ENCODE measurements at places on chromosomes 4 and X.
A peak's percentile ranks its signal among the peaks of the same experiment; 100 is the strongest.

DNA sequence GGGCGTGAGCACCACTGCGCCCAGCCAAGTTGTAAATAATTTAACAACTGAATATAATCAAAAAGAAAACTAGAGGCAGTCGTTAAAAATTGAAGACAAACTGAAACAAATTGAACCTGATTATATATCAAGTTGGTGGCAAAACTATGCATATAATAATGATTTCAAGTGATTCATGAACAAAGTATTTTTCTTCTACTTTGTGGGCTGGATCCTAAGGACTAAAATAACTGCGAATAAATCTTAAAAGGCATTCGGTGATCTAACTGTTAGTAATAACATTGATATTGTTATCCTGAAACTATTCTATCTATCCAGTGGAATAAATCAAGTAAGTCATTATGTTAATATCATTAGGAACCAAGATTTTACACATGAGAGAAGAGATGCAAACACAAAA is 21.2 kb upstream of the USP9X start:
- peak; percentile 34 for DNase-seq

DNA sequence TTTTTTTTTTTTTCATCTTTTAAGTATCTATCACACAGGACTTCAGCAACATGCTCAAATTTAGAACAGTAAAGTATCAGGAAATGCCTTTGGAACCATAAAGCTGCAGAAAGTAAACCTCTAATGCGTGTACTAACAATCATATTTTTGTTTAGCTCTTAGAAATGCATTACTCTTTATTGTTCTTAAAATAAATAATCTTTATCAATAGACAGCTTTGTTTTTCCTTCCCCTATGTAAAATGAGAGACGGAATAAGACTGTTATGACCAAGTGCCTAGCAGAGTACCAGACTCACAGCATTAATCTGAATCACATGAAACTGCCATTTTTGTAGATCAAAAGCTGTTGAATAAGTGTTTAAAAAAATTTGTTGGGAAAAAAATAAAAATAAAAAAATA is 50.5 kb upstream of the COL25A1 start:
- DNase-seq = no peak

GRCh38 chr4:77493829-77494551 is 111.6 kb upstream of the CXCL13 start:
- DNase-seq = no peak

GRCh38 chr4:6727081-6727942 is 11.3 kb downstream of the BLOC1S4 start:
- peak; percentile 70 for DNase-seq

DNA sequence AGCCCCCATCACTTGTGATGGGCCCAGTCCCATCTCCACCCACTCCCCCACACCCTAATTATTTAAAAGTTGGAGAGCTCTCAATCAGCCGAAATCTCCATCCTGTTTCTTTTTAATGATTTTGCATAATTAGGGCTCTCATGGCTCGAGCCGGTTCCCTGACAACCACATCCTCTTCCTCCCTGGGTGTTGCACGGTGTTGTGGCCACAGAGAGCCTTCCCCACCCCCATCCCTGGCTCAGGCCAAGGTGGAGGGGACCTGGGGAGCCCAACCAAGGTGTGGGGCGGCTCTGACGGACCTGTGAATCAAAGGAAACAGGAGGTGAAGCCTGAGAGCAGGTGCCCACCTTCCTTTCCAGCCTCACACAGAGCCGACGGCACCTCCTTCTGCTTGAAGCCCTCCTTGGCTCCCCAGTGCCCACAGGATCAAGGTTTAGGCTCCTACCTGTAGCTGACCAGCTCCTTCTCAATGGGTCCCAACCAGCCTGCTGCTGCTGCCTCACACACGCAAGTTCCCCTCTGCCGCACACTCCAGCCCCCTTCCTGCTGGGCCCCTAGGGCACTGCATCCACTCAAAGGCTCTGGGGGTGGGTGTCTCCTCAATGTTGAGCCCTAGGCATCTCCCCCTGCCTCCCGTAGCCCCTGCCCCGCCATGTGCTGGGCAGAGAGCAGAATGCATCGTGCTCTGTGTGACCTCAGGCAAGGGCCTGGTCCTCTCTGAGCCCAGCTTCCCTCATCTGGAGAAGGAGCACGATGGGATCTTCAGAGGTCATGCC is 68.7 kb downstream of the WFS1 start:
- no peak for DNase-seq

DNA sequence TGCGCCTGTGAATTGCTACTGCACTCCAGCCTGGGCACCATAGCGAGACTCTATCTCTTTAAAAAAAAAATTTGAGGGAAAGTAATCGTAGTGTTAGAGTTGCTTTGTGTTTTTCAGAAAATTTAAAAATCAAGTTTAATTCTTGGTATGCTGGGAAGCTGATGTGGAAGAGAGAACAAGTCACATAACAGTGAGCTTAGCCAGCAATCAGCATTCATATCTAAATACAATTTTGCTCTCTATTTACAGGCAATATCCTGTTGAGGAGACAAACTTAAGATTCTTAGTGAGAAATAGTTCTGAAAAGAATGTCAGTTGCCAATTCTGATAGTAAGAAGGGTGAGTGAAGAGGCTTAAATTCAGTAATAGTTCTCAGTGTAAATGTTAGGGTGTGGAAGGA is 9.6 kb upstream of the NDUFC1 start:
- no peak for DNase-seq

DNA sequence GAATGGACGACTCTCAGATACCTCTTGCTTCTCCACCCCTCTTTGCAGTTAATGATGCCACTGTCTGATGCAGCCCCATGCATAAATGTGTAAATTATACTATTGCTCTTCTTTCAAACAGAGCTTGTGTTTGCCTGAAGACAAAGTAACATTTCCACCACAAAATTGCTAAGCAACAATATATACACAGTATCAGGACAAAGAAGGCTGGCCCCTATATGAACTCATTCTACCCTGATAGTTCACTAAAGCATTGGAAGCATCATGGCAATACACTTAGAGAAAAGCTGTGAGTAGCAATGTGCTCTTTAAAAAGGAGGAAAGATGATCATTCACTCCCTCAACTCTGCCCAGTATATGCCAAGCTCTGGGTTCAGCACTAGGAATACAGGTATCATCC is 427.0 kb upstream of the CPEB2 start:
- no peak for DNase-seq

- DNase-seq = no peak
These were observed 34.1 kb downstream of the EXOC1 start for GRCh38 chr4:55887594-55887993.

- peak; percentile 84 for DNase-seq
These were observed 17.2 kb upstream of the SPCS3 start for GRCh38 chr4:176302283-176303275.

DNA sequence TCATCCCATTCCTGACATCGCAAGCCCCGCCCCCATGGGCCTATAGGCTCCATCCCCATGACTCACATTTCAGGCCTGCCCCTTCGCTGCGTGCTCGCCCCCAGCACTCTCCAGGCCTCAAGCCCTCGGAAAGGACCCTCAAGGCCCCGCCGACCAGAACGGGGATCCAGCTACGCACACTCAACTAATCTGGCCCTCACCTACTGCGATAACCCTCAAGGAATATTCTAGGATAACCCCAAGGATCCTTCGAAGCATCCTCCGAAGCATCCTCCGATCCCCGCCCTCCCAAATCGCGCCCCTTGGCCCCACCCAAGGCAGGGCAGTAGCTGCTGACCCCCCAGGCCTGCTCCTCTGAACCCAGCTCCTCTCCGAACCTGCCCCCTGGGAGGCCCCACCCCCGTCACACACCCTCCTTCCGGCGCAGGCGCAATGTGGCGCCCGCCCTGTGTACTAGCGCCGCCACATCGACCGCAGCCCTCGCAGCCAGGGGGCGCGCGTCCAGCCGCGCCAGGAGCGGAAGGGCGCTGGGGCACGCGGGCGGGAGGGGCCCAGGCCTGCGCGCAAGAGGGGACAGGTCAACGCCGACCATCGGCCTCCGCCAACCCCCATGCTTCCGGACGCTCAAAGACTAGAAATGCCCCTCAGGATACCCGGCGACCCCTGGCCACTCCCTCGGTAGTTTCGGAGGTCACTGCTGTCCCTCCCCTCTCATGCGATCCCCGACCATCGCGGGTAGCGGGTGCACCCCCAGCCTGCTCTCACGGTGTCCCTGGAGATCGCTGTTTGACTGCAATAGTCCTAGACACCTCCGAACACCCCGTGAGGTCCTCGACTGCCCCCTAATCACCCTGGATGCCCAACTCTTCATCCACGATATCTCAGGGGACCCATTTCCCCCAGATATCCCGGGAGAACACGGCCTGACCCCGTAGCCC is 6.4 kb upstream of the MAGIX start:
- DNase-seq = peak; percentile 92

DNA sequence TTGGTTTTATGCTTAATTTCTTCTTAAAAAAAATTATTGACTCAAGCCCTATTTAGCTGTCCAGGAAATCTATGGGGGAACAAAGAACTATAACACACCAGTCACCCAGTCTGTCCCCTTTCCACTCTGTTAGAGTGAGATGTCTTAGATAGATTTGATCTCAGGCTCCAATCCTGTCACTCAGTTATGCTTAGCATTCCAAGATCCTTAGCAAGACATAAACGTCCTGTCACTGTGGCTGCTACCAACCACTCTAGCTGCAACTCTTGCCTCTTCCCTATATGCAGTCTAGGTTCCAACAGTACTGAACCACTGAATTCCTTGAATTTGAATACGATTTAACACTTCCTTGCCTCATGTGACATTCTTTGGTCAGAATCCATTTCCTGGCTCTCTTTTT is 241.9 kb upstream of the NWD2 start:
- DNase-seq = no peak

- peak; percentile 55 for DNase-seq
These were observed 38.7 kb downstream of the CNKSR2 start for GRCh38 chrX:21412883-21413282.

GRCh38 chr4:139988863-139989765 is 164.9 kb downstream of the MAML3 start:
- DNase-seq = peak; percentile 92

DNA sequence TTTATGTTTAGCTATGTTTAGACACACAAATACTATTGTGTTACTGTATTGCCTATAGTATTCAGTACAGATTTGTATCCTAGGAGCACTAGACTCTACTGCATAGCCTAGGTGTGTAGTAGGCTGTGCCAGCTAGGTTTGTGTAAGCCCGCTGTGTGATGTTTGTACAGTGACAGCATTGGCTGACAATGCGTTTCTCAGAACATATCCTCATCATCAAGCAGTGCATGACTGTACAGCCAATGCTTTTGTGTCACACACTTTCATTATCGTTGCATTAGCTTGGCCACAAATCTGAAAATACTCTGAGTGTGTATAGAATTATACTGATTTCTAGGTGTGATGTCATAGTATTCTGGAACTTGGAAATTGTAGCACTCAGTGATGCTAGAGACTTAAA is 63.4 kb downstream of the CLDN34 start:
- peak; percentile 34 for DNase-seq

- DNase-seq = no peak
These were observed 23.0 kb upstream of the UBA6 start for GRCh38 chr4:67723949-67724348.

- DNase-seq = no peak
These were observed 10.7 kb upstream of the YIPF7 start for GRCh38 chr4:44661940-44662622.

DNA sequence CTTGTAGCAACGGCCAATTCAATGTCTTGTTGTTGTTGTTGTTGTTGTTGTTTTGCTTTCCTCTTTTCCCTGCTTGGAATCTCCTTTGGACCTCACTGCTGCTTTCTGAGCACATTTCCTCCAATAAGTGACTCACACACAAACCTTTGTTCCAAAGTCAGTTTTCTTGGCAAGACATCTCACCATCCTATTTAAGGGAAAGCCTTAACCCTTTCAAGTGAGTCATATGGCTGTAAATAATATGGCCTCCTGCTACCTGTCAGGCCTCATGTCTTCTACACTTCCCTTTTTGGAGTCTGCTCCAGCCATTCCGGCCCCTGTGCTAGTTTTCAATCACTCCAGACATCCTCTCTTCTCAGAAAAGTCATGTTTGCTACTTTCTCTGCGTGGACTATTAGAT is 79.5 kb upstream of the MAGEB10 start:
- DNase-seq = no peak

GRCh38 chr4:36041340-36041739 is 203.0 kb downstream of the ARAP2 start:
- no peak for DNase-seq

- DNase-seq = no peak
These were observed 102.1 kb downstream of the ITIH6 start for GRCh38 chrX:54695816-54696487.

DNA sequence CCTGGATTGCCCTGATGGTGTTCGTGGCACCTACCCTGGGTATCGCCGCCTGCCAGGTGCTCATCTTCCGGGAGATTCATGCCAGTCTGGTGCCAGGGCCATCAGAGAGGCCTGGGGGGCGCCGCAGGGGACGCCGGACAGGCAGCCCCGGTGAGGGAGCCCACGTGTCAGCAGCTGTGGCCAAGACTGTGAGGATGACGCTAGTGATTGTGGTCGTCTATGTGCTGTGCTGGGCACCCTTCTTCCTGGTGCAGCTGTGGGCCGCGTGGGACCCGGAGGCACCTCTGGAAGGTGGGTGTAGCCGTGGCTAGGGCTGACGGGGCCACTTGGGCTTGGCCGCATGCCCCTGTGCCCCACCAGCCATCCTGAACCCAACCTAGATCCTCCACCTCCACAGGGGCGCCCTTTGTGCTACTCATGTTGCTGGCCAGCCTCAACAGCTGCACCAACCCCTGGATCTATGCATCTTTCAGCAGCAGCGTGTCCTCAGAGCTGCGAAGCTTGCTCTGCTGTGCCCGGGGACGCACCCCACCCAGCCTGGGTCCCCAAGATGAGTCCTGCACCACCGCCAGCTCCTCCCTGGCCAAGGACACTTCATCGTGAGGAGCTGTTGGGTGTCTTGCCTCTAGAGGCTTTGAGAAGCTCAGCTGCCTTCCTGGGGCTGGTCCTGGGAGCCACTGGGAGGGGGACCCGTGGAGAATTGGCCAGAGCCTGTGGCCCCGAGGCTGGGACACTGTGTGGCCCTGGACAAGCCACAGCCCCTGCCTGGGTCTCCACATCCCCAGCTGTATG is 1.8 kb downstream of the AVPR2 start:
- DNase-seq = no peak

DNA sequence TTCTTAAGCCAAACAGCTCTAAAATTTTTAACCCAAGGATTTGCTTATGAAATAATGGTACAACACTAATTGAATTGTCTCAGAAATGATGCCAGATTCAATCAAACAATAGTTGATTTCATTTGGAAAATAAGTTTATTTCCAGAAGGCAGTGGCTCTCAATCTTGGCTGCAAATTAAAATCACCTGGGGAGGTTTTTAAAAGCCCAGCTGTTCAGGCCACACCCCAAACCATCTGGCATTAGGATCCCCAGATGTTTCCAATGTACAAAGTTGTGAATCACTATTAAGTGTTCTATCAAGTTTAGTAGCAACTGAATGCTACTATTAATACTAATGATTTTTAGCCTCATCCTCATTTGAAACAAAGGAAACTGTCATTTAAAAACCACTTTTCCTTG is 22.2 kb downstream of the TMEM184C start:
- DNase-seq = peak; percentile 7

Measured in fibroblast of skin of scalp (primary cell).